ENCODE measurements at places on chromosomes 1 and 21.

- no peak for DNase-seq
Measured at GRCh38 chr21:31529406-31529805, 130.1 kb upstream of the SOD1 start.

GRCh38 chr1:74681449-74681848 is 7.9 kb upstream of the ERICH3 start:
- DNase-seq = no peak

DNA sequence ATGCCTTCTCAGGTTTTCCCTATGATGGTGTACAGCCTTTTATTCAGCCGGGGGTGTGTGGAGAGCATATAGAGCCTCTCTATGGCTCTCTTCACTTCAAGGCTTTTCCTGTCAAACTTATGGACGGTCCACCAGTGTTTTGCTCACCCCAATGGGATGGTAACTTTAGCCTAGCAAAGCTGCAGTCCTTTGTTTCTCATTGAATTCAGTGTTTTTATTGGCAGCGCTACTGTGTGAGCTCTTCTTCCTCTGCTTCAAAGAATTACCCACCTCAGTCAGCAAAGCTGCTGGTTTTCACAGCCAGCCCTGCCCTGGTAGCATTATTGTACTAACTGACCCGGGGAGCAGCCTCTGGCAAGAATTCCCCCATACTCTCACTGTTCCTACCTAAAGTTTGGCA is 145.3 kb upstream of the RRP15 start:
- DNase-seq = no peak

DNA sequence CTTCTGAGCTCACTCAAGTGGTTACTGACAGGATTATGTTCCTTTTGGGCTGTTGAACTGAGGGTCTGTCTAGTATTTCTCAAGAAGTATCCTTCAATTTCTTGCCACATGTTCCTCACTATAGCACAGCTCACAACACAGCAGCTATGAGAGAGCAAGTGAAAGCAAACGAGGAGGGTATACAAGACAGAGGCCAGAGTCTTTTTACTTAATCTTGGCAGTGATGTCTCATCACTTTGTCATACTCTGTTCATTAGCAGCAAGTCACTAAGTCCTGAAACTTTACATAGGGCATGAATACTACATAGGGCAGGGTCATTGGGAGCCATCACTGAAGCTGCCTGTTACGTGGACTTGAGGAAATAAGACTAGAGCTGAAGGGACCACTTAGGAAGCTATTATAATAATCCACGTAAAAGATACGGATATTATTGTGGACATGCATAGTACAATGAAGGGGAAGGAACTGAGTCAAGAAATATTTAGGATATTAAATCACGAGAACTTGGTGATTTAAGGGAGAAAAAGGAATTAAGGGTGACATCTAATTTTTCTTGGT is 63.7 kb downstream of the SLC30A7 start:
- no peak for DNase-seq

GRCh38 chr1:160112357-160112756 is 3.2 kb upstream of the ATP1A2 start:
- DNase-seq = no peak

GRCh38 chr1:156475568-156476500 is 24.7 kb downstream of the MEF2D start:
- DNase-seq = no peak

DNA sequence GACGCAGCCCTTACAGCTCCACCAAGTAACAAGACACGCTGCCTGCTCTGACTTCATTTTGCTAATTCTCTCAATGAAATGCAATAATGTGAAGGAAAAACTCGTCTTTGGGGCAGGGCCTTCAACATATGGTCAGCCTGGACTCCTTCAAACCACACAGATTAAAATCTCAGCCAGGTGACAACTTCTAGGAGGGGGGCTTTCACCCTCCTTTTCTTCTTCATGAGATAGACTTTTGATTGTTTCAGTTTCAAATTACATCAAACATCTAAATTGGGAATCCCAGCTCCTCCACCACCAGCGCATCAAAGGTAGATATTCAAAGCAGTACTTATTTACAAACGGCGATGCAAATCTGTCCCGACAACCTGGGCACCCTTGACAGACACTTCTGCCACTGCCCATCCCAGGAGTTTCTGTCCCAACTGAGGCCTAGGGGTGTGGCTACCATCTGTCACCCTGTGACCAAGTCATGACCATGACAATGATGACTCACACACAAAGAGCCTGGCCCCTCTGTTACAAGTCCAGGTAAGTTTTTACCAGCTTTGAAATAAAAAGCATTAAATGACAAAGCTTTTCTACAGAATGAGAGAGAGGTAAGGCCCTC is 29.7 kb downstream of the SSBP3 start:
- no peak for DNase-seq

- no peak for DNase-seq
Measured at GRCh38 chr1:61192663-61193330, 110.4 kb downstream of the NFIA start.

- DNase-seq = no peak
Measured at GRCh38 chr1:95393434-95393833, 159.4 kb downstream of the RWDD3 start.

DNA sequence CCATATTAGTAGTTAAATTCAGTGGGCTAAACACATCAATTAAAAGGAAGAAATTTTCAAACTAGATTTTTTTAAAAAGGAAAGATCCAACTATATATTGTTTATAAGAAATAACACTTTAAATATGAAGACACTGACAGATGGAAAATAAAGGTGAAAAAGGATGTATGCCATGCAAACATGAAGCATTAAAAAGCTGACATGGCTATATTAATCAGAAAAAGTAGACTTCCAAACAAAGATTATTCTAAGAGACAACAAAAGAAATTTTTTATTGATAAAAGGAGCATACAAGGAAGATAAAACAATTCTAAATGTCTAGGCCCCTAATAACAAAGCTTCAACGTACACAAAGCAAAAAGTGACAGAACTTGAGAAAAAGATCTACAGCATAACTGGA is 92.2 kb downstream of the ATF6 start:
- no peak for DNase-seq

GRCh38 chr1:39787468-39787867 is 1.2 kb downstream of the BMP8B start:
- no peak for DNase-seq

GRCh38 chr21:30234643-30235042 is 18.7 kb upstream of the CLDN8 start:
- no peak for DNase-seq

DNA sequence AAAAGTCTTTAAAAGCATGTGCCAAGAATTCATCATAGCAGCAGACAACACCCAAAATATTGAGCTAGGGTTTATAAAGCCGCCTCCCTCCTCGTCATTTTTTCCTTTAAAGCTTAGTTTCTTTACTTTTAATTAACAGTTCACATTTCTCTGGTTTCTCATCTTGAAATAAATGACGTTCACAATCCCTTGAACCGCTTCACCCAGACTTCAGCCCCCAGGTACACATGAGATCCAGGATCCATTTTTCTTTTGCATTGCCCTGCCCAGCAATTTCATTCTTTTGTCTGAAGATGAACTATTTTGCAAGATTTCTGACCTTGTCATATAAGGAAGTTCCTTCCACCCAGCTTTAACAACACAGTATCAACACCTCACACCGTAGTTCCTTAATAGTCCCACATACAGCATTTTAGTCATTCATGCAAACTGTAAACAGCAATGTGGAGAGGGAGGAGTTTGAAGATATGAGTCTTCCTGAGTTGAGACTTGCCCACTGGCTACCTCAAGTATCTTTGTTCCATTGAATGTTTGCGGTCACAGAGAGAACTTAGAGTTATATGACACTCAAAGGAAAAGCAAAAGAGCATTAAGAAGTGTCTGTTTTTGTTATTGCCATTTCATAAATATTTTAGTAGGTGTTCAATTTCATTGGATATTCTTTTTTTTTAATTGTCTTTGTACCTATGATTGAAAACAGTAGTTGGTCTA is 35.3 kb upstream of the CACYBP start:
- peak; percentile 23 for DNase-seq

GRCh38 chr1:46489169-46489637 is 433 bp upstream of the DMBX1 start:
- peak; percentile 44 for DNase-seq

- no peak for DNase-seq
Measured at GRCh38 chr1:77121503-77121902, 97.7 kb downstream of the PIGK start.

- no peak for DNase-seq
Measured at GRCh38 chr21:24737296-24737850, 869.9 kb downstream of the MRPL39 start.

DNA sequence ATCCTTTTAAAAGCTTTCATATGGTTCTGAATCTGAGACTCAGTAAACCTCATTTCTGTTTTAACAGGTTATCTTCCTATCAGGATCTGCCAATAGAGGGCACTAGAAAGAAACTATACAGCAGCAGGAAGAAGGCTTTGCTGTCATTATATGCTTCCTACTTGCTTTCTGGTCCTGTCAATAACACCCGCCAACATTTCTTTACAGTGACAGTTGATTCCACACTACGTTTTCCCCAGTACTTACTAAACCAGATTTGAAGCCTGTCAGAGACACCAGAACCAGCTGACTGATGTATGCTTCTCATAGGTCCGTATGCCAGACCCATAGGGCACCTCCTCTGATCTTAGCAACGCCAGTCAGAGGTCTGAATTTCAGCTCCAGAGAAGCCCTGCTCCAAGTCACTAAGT is 341.0 kb upstream of the NEGR1 start:
- no peak for DNase-seq

- peak; percentile 60 for DNase-seq
Measured at GRCh38 chr1:24555591-24556413, at the start of gene NCMAP. TSS of gene NCMAP (plus strand) at chr1:24556087. CDS start at chr1:24595431, 39,344 bp downstream.

GRCh38 chr1:195970209-195970608 is 638.0 kb downstream of the KCNT2 start:
- DNase-seq = no peak

- DNase-seq = no peak
Measured at GRCh38 chr1:168823988-168824387, 95.0 kb upstream of the DPT start.

- no peak for DNase-seq
Measured at GRCh38 chr1:77273891-77274290, 7.9 kb upstream of the AK5 start.

- DNase-seq = no peak
Measured at GRCh38 chr1:20603504-20604464, 14.9 kb downstream of the CDA start.

DNA sequence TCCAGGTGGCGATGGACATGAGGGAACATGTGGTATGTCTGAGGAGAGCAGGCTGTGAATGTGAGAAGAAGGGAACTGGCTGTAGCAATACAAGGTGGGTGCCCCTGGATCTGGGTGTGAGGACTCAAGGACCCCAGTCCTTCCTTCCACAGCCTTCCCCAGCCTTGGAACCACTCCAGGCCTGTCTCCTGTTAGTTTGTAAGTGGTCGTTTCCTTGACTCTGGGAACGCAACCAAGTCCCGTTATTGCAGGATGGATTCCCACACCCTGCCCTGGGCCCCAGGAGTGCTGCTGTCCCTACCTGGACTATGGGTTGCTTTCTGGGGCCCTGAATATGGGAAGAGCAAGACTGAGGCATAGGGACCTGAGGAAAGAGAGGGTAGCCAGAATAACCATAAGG is 47.2 kb upstream of the VANGL1 start:
- no peak for DNase-seq

DNA sequence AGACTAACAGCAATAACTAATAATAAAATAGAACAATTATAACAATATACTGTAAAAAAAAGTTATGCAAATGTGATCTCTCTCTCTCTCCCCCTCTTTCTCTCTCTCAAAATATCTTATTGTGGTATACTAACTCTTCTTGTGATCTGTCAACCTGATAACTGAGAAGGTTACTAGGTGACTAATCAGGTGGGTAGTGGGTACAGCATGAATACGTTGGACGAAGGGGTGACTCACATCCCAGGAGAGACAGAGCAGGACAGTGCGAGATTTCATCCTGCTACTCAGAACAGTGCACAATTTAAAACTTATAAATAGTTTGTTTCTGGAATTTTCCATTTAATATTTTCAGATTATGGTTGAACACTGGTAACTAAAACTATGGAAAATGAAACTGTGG is 257.5 kb downstream of the LRRC40 start:
- DNase-seq = no peak

DNA sequence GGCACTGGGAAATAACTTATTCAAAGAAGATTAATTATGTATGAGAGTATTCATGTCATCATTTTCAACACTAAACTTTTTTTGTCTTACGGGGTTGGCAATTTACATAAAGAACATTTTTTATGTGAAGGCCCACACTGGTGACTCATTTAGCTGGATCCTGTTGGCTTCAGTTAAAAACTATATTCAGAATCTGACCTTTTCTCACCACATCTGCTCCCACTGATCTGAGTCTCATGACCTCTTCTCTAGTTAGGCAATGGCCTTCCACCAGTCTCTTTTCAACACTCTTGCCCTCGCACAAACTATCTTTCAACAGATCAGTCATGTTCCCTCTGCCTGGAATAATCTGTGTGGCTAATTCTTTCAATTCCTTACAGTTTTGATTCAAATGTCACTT is 53.4 kb downstream of the TMPRSS15 start:
- no peak for DNase-seq

DNA sequence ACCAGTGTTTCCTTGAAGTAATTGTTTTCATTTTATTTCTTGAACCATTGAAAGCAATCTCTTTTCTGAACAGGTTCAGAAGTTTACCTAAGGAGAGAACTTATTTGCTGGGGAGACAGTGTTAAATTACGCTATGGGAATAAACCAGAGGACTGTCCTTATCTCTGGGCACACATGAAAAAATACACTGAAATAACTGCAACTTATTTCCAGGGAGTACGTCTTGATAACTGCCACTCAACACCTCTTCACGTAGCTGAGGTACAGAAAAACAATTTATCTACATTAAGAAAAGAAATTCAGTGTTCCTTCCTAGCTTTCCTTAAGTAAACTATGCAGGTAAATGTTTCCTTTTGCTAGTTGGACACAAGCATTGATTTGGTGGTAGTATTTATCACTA is 27.4 kb downstream of the AGL start:
- DNase-seq = no peak

- no peak for DNase-seq
Measured at GRCh38 chr1:155130272-155131006, 2.8 kb downstream of the EFNA1 start.

- no peak for DNase-seq
Measured at GRCh38 chr21:22855581-22855980, 1857.4 kb downstream of the NCAM2 start.

DNA sequence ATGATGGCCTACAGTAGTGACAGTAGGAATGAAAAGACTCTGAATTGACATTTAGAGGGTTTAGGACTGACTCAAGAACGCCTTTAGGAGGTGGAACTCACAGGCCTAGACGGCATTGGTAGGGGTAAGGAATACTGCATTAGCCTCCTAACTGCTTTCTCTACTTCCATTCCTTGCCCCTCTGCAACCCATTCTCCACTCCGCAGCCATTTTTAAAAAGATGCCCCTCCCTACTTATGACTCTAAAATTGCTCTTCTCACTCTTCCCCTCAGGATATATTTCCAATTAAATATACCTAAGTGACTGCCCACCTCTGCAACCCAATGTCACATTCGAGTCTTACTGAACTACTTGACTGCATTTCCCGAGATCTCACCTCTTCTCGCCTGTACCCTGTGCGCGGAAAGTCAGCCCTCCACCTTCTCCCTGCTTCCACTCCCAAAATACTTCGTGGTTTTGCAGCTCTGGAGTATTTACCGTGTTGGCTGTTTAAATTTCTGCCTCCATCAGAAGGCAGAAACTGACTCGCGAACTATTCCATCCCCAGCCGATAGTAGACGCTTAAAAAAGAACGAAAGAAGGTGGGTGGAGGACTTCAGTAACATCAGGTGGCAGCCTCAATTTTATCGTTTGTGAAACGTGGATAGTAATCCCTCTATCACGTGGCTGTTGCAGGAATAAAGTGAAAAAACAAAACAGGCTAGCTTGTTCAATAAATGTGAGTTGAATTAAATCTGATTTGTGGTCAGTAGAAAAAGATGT is 1.1 kb upstream of the YBX1 start:
- peak; percentile 34 for DNase-seq

Data from activated CD4-positive, alpha-beta T cell treated with anti-CD3 and anti-CD28 coated beads for 4 hours (primary cell).